ENCODE measurements at places on chromosomes 12 and 14.

GRCh38 chr12:15719230-15719629 lies 70.0 kb downstream of the EPS8 start:
- no peak for DNase-seq

DNA sequence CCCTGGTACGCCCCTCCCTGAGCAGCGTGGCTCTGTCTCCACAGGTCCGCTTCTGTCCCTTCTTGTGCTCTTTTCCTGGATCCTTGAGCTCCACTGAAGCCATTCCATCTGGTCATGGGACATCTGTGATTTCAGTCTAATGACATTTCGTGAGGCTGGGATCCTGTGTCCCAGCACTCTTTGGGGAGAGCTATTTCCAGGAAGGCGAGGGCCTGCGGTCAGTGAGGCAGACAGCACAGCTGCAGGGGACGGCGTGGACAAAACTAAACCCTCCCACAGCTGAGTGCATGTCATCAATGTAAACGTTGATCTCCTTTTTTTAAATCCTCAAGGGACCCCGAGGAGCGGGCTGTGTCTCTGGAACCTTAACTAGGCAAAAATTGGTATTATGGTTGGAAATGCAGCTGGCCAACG lies 127.7 kb downstream of the DACT1 start:
- no peak for DNase-seq

DNA sequence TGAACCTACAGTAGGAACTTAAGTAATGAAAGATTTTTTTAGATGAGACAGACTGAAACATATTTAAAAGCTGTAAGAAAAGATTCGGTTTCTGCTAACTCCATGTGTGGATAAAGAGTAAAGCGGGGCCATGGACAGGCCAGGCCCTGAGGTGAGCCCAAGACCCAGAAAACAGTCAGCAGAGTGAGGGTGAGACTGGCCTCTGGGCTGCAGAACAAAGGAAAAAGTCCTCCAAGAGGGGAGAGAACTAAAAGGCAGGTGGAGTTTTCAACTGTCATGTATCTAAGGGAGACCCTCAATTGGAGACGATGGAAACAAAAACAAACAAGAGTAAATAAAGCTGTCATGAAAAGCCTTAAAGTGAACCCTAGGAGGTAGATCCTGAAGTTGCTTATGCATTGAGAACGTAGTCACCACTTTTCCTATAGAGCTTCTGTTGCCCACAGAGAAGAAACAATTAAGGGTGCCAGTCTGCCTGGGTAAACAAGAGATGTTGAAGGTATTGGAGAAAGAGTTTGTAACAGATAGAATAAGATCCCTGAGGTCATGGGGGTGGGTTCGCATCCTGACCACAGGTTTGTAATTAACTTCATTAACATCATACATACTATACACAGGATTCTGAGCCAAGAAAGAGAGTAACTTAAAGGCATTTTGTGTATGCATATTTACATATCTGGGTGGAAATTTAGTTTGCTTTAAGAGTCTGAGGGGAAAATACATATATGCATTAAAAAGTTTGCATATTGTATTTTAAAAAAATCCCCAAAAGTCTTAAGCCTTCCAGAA lies 268.7 kb upstream of the PDE3A start:
- no peak for DNase-seq

DNA sequence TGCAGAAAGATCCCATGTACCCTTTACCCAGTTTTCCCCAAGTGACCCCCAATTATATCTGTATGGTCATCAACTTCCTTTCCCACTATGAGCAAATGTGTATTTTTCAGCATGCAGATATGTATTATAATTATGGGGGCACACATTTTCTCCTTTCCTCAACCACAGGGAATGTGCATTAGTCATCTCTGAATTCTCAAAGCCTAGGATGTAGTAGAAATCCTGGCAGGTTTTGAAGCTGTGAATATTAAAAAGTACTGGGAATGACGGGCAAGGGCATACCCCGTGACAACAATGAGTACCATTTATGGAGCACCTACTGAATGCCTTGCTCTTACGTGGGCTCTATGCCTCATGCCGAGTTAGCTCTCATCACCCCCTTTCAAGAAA lies 71.5 kb downstream of the VWF start:
- DNase-seq, result no peak

DNA sequence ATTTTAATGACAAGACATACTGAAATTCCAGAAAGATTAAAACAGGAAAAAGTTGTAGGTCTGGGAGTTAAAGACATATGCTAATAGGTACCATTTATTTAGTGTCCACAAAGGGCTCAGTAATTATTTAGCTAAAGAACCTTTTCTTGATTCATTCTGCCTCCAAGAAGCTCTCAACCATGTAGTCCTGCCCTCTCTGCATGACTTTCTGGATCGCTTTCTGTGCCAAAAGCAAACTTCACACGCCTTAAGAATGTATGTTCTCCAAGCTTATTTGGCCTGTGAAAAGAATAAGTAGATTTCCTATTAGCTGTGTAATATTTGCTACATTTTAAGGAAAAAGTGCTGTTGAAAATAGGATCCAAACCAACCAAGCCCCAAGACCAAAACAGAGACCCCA lies 291.7 kb downstream of the C12orf75 start:
- DNase-seq, result no peak

- no peak for DNase-seq
These were observed 118.8 kb downstream of the SLC6A15 start for GRCh38 chr12:84793558-84794367.

- DNase-seq, result no peak
These were observed 49.3 kb upstream of the USP44 start for GRCh38 chr12:95600567-95600966.

DNA sequence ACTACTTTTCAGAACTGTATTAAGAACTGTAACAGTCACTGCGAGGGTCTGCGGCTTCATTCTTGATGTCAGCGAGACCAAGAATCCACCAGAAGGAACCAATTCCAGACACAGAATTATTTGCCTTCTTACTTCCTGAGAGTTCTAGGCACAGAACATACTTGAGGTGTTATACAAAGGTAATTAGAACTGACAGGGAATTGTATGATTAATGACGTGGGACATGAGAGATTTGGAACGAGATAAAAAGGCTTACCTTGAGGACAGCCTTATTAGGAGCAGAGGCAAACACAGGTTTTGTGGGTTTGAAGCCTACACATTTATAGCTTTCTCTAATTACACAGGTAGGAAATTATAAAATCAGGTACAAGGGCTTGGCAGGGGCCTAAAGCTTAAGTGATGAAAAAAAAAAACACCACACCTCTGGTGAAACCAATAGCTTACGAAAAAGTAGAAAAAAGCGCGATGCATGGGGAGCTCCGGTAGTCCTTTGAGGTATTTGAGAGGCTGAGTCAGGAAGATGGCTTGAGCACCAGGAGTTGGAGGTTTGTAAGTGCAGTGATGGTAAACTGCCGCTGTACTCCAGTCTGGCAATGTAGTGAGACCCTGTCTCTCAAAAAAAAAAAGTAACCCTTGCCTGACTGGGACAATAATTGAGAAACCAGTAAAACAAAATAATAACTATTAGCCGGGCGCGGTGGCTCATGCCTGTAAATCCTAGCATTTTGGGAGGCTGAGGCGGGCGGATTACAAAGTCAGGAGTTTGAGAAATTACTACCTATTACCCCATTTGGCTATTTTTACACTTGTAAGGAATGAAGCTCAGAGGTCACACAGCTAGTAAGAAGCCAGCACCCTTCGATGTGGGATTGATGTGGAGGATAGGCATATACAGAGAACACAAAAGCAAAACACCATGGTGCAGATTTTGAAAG lies 795 bp upstream of the ACOT2 start:
- no peak for DNase-seq

DNA sequence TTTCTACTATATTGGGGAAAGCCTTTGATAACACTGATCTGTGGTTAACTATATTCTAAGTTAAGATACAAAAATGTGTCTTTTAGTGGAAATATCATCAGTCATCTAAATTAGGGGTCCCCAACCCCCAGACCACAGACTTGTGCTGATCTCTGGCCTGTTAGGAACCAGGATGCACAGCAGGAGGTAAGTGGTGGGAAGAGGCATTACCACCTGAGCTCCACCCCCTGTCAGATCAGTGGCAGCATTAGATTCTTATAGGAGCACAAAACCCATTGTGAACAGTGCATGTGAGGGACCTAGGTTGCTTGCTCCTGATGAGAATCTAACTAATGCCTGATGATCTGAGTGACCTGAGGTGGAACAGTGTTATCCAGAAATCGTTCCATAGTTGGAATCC lies 28.3 kb upstream of the LIN7A start:
- no peak for DNase-seq

DNA sequence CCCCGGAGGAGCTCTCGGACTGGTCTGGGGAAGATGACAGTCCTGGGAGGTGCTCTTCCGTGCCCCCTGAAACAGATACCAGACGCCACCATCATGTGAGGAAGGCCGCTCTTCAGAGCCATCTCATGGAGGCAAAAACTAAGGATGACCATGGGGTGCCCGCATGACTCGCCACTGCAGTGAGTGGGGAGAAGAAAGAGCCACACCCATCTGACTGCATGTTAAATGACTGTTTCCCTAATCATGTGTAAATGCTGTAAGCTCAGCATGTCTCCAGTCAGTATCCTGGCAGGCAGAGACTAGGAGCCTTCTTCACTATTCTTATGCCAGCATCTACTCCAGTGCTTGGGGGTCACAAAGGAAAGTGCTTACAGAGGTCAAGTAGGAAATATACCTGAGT lies 4.0 kb downstream of the STON2 start:
- no peak for DNase-seq

- peak; percentile 63 for DNase-seq
These were observed at the start of gene RNASE4 for GRCh38 chr14:20683891-20684661. TSS of gene RNASE4 (plus strand) at chr14:20684560. CDS start at chr14:20699372, 14,812 bp downstream.

DNA sequence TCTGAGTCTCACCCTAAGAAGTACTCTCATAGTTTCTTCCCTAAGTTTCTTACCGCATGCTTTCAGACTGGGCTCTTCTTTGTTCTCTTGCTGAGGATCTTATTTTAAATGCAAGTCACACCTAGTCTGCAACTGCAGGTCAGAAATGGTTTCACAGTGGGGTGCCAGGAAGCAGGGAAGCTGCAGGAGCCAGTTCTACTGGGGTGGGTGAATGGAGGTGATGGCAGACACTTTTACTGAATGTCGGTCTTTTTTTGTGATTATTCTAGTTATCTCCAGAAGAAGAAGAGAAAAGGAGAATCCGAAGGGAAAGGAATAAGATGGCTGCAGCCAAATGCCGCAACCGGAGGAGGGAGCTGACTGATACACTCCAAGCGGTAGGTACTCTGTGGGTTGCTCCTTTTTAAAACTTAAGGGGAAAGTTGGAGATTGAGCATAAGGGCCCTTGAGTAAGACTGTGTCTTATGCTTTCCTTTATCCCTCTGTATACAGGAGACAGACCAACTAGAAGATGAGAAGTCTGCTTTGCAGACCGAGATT lies 1.7 kb downstream of the FOS start:
- DNase-seq, result no peak

DNA sequence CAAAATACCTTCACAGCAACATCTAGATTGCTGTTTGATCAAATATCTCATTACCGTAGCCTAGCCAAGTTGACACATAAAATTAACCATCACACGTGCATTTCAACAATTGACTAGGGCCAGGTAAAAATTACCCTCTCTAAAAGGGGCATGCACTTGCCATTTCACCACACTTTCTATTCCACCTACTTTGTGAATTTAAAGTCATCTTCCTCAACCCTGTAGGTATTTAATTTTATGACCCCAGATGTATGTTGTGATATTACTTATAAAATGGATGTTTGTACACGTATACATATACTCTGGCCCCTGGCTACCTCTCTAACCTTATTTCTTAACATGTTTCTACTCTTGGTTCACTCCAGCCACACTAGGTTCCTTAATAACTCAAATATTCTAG lies 160.2 kb downstream of the FOXA1 start:
- DNase-seq, result no peak

DNA sequence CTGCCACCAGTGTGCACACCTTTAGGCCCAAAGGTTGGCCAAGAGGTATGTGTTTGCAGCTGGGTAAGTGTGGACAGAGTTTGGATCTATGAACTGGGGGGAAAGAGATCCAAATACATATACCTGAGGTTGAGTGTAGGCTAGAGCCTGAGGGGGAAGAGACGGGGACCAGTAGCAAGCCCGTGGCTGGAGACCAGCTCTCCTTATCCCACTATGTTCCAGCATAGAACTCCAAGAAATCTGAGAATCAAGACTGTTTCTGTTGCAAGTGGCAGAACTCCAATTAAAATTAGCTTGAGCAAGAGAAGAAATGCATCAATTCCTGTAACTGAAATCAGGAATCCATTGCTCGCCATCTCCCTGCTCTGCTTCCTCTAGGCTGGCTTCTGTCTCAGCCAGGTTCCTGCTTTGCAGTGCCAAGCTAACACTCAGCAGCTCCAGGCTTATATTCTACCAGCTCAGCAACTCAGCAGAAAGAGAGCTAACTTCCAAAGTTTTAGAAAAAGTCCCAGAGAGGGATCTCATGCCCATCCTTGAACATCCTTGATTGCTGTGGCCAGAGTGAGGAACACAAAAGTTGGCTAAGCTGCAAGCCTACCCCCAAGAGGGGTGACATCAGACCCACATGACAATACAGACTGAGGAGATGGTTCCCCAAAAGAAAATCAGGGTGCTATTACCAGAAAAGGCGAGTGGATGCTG lies 1.5 kb upstream of the PCK2 start:
- no peak for DNase-seq

- no peak for DNase-seq
These were observed 21.2 kb upstream of the CDCA4 start for GRCh38 chr14:105041841-105042765.

DNA sequence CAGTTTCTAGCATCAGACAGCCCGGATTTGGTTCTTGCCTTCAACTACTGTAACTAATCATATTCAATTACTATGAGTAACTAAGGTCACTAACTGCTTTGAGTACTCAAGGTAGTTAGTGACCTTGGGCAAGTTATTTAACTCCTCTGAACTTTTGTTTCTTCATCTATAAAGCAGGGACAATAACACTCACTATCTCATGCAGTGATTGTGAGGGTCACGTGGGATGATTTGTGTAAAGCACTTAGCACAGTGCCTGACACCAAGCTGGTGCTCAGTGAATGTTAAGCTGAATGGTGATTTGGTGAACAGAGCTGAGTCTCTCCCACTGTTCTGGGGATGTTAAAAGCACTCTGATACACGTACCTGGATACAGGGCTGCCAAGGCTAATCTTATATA lies 171.3 kb upstream of the PLXNC1 start:
- DNase-seq, result no peak

- no peak for DNase-seq
These were observed 365.3 kb downstream of the NUAK1 start for GRCh38 chr12:105773471-105773870.

DNA sequence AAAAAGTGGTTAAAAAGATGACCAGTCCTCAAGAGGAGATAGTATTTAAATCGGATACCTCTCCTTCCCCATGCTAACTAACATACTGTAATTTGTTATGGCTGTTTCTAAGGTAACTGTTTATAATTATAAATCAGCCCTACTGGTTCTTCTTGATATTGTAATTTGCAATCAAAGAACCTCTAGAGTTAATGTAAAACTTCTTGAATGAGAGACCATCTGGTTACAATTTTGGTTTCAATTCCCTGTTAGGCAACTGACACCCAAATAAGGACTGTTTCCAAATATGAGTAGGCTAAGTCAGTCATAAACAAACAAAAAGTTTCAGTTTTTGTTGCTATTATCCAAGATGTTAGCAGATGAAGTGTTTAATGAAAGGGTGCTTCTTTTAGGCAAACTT lies 120.2 kb upstream of the DNM1L start:
- no peak for DNase-seq
